ENCODE measurements at places on chromosomes 2 and 18.
A peak's percentile ranks its signal among the peaks of the same experiment; 100 is the strongest.

DNA sequence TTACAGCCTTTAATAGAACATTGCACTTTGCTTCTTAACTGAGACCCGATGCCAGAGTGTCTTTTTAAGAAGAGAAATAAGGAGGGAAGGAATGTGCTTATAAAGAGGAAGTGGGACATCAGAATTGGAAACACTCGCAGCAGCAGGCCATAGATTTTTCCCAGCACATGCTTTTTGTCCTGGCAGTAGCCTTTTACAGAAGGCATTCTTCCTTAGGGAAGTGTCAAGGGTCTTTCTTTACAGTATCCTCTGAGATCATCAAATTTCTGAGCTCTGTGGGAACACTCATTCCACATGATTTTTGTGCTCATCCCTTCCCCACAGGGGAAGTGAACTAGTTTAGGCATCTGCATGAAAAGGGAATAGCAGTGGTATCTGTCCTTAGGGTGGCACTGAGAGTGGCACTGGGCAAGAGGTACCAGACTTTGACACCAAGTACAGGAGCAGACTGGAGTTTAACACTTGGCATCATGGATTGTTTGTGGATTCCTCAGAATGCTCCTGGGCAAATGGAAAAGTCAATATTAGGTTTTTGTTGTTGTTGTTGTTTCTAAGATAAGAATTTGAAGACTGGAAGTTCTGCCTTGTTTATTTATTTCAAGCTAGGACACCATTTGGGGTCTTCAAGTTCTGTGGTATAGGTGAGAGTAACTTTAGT, 4.1 kb downstream of the MYO1B start:
- DNase-seq = no peak

GRCh38 chr2:108621687-108622681, 87.7 kb downstream of the LIMS1 start:
- DNase-seq = no peak

DNA sequence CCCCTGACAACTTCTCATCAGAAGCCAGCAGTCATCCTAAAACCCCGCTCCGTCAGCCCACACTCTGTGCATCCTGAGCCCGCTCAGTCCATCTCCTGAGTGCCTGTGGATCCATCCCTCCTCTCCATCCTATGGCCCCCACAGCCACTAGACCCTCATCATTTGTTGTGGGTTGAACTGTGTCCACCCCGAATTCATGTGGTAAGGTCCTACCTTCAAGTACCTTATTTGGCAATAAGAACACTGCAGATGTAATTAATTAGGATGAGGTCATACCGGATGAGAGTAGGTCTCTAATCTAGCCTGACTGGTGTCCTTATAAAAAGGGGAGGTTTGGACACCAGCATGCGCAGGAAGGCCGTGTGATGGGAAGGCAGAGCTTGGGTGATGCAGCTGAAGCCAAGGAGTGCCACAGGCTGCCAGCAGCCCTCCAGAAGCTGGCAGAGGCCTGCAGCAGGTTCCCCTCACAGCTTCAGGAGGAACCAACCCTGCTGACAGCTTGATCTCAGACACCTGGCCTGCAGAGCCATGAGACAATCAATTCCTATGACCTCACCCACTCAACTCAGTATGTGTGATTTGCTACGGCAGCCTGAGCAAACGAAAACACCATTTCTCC, 192.4 kb downstream of the ZBTB7C start:
- DNase-seq = peak; percentile 46

DNA sequence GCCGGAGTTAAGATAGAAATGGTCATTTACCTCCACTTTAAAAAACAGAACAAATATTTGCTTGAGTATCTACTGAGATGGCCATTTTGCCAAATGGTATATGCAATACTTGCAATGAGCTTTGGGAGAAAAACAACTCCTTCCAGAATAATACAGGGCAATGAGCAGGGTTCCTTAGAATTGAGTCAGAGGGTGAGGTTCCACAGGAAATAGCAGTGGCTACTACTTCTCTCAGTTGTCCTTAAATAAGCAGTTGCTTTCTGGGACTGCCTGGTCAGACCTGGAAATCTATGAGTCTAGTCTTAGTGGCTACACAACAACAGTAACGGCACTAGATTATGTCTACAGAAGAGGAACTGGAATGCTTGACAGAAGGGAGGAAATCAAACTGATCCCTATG, 80.9 kb upstream of the CCDC85A start:
- DNase-seq = no peak

- DNase-seq = no peak
Observed at GRCh38 chr2:144330951-144331673, 188.8 kb downstream of the ZEB2 start.

- DNase-seq = no peak
Observed at GRCh38 chr2:215241791-215242305, 70.0 kb upstream of the ATIC start.
